GM23248 (cell line): ENCODE measurements at places on chromosomes 5 and 9.

DNA sequence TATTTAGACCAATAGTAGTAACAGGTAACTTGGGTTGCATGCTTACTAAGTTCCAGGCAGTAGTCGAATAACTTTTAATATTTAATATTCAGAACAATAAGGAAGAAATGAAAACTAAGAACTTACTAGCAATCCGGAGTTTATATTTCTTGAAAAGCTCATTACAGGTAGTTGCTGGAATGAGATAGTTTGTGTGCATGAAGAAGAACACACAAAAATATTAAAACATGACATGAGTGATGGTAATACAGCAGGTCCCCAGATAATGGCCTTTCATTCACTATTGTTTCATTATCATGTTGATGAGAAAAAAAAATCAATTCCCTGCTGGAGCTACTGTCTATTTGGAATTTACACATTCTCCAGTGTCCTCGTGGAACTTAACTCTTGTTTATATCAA, 44.7 kb downstream of the EXOSC2 start:
- no peaks in the 10 kb centered on the region for H3K36me3 ChIP-seq
- H3K27me3 ChIP-seq: no peaks in the 10 kb centered on the region
- peaks cover 6% of the 10 kb centered on the region for H3K4me1 ChIP-seq
- H3K27ac ChIP-seq: no peak overlapping the region

GRCh38 chr9:114518120-114518519, 12.8 kb upstream of the WHRN start:
- H3K4me1 ChIP-seq: no peaks in the 10 kb centered on the region
- no peak overlapping the region for H3K27ac ChIP-seq
- H3K36me3 ChIP-seq: no peaks in the 10 kb centered on the region
- H3K27me3 ChIP-seq: peaks cover 56% of the 10 kb centered on the region
- no peak for DNase-seq
- no peak overlapping the region for H3K4me3 ChIP-seq

GRCh38 chr5:179264783-179265513, 80.3 kb downstream of the ADAMTS2 start:
- H3K36me3 ChIP-seq: no peaks in the 10 kb centered on the region
- peak overlapping the region; percentile 100 for H3K27ac ChIP-seq
- no peaks in the 10 kb centered on the region for H3K27me3 ChIP-seq
- peaks cover 55% of the 10 kb centered on the region for H3K4me1 ChIP-seq

DNA sequence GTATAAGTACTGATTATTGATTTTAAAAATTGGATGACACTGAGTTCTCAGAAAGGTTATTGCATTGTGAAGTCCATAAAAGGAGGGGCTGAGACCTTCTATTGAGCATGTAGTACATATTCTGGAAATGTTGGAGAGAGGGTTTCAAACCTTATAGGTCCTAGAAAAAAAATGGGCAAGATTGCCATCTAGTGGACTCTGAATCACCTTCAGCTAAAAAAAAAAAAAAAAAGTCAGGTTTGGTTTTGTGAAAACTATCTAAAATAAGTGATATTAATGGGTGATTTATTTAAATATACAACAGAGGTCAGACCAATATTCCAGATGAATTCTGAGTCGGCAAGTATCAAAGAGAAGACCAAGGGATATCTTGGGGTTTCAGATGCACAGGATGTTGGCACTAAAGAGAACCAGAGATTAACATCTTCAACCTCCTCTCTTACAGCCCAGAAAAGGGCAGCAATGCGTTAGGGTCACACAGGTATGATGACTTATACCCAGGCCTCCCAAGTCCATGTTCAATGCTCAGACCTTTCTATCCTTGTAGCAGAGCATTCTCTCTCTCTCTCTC, 109.8 kb upstream of the NMUR2 start:
- H3K36me3 ChIP-seq: no peaks in the 10 kb centered on the region
- no peak overlapping the region for H3K4me3 ChIP-seq
- H3K4me1 ChIP-seq: no peaks in the 10 kb centered on the region
- no peak overlapping the region for H3K27ac ChIP-seq
- DNase-seq: peak; percentile 64
- H3K27me3 ChIP-seq: peaks cover 23% of the 10 kb centered on the region; the same call in 1 of the 2 replicates

DNA sequence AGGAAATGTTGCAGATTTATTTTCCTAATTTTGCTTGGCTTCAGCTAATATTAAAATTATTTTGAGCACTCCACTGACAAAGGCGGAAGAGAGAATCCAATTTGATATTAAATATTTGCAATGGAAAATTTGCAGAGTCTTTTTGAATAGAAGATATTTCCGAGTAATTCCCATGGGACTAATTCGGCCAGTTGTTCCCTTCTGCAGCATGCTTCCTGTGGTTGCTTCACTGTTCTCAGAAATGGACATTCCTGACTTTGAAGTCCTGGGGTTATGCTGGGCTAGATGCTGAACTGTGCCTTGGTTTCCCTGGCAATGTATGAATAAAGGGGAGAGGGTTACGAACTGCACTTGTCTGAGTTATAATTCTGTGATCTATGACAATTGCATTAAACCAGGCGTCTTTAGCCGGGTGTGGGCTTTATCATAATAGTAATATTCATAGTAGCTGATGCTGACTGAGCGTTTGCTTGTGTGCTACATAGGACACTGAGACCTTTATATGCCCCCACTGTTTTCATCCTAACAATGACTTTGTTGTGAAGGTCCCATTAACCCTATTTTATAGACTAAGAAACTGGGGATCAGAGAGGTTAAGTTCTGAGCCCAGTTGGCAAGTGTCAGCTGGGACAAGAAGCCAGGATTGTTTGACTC, 114.5 kb upstream of the SPRY4 start:
- no peaks in the 10 kb centered on the region for H3K36me3 ChIP-seq
- H3K27me3 ChIP-seq: no peaks in the 10 kb centered on the region

DNA sequence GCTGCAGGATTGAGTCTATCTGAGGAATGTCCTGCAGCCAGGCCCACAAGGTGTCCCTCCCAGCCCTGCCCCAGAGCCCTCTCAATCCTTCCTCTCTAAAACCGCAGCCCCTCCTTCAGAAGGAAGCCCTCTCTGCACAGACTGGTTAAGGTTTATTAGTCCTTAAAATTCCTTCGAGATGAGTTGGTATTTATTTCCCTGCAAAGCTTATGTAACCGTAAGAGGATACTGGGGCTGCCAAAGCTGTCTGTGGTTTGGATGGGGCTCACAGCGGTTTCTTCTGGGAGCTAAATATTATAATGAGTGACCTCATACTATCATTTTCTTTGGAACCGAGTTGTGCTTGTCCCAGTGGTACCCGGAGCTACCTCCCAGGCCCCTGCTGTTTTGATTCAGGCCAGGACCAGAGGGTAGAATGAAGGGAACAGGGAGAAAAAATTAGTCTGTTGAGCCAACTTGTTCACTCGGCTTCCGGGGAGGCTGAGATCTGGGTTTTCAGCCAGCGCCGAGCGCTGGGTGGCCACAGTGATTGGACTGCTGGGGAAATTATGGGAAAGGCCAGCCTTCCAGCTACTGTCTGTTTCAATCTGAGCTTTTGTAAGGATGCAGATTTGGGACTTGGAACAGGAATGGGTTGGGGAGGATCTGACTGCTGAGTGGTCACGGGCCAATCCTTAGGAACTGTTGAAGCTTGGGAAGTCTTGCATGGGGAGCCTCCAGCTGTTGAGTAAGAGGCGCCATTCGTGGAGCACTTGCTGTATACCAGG, 107.5 kb downstream of the NDFIP1 start:
- H3K4me1 ChIP-seq: peaks cover 15% of the 10 kb centered on the region
- H3K27ac ChIP-seq: peak overlapping the region; percentile 8; the same call in 1 of the 2 replicates
- H3K36me3 ChIP-seq: no peaks in the 10 kb centered on the region
- peak; percentile 95 for DNase-seq
